ENCODE measurements at places on chromosomes 2 and 18.

DNA sequence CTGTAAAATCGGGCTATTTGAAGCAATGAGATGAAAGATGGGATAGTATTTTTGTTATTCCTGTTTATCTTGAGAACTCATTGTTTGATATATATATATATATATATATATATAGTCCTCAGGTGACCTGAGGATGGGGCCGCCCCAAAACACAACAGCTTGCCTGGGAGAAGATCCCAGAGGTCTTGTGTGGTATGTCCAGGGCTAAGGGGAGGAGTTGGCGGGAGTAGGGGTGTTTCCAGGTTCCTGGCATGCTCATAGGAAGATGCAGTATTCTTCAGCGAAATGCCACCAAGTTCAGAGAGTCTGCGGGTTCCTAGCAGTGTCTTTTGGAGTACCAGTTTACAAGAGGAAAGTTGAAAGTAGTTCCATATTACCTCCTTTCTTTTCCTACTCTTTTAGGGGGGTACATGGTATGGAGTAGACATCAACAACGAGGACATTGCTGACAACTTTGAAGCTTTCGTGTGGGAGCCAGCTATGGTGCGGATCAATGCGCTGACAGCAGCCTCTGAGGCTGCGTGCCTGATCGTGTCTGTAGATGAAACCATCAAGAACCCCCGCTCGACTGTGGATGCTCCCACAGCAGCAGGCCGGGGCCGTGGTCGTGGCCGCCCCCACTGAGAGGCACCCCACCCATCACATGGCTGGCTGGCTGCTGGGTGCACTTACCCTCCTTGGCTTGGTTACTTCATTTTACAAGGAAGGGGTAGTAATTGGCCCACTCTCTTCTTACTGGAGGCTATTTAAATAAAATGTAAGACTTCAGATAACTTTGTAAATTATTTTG lies 18.3 kb downstream of the CCT7 start:
- DNase-seq: no peak

GRCh38 chr18:54787616-54788015 lies 40.7 kb upstream of the RAB27B start:
- no peak for DNase-seq

DNA sequence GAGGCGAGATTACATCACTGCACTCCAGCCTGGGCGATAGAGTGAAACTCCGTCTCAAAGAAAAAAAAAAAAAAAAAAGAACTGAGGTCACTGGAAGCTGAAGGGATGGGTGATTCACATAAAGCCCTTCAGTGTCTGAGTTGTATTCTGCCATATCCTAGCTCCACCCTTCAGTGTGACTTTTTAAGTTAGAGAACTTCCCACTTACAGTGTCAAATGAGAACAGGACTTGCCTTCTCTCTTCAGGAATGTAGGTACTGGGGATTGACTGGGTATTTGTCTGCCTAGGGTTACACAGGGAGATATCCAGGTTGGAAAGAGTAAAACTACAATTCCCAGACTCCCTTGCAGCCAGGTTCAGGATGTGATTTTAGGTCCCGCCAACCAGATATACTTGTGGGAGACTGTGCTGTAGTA lies 37.9 kb downstream of the EHD3 start:
- no peak for DNase-seq

- DNase-seq: no peak
These were observed 123.5 kb downstream of the MBD2 start for GRCh38 chr18:54100920-54101470.

- no peak for DNase-seq
These were observed 65.4 kb downstream of the SDC1 start for GRCh38 chr2:20159411-20160070.

GRCh38 chr2:109674894-109675534 lies 60.9 kb downstream of the SOWAHC start:
- DNase-seq: no peak

- DNase-seq: no peak
These were observed 88.4 kb downstream of the EHD3 start for GRCh38 chr2:31322371-31322770.

- no peak for DNase-seq
These were observed 160.0 kb upstream of the ZEB2 start for GRCh38 chr2:144679942-144680341.

- no peak for DNase-seq
These were observed 624.9 kb downstream of the CBLN2 start for GRCh38 chr18:71919211-71919610.
